HS-27A (cell line): ENCODE measurements at places on chromosomes 12 and 14.

GRCh38 chr12:55830601-55831446 lies 1.4 kb upstream of the DNAJC14 start:
- no peak for DNase-seq

- DNase-seq, result no peak
Measured at GRCh38 chr14:61524936-61525292, 170.4 kb upstream of the HIF1A start.

DNA sequence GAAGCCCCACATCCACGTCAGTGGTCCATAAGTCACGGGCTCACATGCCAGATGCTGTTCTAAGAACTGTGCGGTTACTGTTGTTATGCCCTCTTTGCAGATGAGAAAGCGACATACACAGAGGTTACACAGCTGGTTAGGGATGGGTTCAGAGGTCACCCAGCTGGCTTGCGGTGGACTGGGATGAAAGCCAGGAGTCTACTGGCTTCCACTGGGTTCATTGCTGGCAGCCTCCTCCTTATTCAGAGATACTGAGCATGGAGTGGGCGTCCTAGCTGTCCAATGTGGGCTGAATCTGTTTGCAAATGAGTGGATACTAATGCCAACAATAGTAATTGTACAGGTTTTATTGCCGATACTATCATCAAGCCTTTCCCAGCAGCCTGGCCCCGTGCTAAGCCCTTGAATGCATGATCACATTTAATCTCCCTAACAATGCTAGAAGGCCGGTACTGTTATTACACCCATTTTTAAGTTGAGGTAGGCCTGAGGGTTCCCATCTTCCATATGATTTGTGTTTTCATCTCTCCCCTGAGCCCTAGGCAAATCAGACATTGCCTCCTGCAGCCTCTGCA lies 129.1 kb downstream of the PLXNC1 start:
- no peak for DNase-seq

GRCh38 chr14:81295958-81296923 lies 75.5 kb upstream of the GTF2A1 start:
- no peak for DNase-seq

- no peak for DNase-seq
Measured at GRCh38 chr14:80325688-80326087, 114.4 kb upstream of the DIO2 start.

DNA sequence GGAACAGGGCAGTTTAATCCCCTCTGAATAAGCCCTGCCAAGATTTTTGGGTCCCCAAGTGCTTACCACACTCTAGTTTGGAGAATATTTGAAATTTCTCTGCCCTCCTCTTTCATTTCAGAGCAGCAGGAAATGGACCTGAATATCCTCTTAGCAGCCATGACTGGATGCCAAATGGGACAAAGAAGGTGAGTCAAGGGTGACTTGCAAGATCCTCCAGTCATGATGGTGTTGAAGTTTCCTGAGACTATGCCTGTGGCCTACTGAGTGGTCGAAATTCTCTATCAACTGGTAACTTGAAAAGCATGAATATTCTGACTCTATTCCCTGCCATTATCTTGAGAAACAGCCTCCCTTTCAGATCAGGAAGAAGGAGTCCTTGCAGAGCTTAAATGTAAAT lies 1674.7 kb upstream of the SEL1L start:
- no peak for DNase-seq

DNA sequence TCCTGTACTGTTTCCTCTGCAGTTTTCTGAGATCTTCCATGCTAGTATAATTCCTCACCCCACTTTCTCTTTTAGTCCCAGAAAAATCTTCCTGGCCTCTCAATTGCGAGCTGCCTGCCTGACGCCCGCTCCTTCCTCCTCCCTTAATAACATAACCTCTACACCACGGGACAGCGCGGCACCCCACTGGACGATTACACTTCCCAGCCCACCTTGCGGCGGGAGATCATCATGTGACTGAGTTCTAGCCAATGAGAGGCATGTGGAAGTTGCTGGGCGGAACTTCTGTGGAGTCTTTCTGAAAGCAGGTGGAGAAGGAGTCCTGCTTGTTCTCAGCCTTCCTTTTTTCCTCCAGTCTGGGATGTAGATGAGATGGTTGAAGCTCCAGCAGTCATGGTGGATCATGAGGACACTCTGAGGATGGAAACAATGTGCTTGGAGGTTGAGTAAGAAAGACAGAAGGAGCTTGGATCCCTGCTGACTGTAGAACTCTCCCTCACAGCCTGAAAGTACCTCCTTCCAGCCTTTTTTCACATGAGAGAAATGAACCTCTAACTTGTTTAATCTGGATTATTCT lies 133.6 kb upstream of the VRK1 start:
- no peak for DNase-seq

DNA sequence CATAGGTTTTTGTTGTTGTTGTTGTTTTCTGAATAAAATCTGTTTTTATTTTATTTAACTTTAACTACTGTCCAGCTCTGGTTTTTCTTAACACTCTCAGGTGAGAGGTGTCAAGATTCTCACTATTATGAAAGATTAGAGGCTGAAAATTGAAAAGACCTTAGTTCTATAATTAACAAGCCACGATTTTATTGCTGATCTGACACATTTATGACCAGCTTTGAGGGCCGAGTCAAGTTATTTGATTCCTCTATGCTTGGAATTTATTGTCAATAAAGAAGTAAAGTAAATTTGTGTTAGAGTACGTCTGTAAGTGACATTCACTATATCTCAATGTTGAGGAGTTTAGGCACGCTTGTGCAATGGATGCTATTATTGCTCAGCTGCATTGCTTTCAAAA lies 808.8 kb downstream of the GALC start:
- no peak for DNase-seq
